ENCODE measurements at places on chromosomes 1 and 21.

DNA sequence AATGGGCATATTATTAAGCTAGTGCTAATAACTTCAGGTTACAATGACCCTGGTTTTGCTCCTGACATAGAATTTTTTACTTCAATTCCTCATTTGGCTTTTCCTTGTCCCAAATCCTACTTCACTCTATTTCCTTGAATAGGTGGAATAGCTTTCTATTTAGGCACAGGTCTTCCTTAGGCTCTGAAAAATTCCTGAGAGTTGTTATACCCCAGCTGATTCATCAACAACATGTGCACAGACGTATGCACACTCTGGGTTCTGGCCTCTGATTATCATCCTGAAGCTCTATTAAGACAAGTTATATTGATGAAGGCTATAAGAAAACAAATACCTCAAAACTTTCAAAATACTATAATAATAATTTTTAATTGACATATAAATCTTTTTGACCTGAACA, 172.4 kb downstream of the NTMT2 start:
- DNase-seq = no peak

- no peak for DNase-seq
Observed at GRCh38 chr1:34670982-34671381, 83.9 kb upstream of the GJB5 start.

- no peak for DNase-seq
Observed at GRCh38 chr1:147736883-147737282, 23.5 kb downstream of the GJA5 start.

GRCh38 chr1:225735252-225736149, 42.1 kb upstream of the SRP9 start:
- DNase-seq = peak; percentile 99

DNA sequence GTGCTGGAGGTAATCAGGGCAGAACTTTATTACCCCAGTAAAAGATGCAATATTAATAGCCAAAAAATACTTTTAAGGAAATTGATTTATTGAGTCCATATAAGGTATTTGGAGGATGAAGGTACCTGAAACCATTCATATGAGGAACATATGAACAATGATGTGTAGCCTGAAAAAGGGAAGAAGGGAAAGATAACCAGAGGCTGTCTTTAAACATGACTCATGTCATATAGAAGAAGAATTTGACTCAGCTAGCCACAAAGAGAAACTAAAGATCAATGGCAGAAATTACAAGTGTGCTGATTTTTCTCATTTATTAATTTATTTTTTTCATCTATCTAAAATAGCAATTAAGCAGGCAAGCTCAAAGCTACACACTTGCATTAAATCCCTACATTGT, 136.2 kb upstream of the DUSP10 start:
- DNase-seq = peak; percentile 50

- no peak for DNase-seq
Observed at GRCh38 chr21:39127506-39127905, 55.7 kb downstream of the PSMG1 start.

DNA sequence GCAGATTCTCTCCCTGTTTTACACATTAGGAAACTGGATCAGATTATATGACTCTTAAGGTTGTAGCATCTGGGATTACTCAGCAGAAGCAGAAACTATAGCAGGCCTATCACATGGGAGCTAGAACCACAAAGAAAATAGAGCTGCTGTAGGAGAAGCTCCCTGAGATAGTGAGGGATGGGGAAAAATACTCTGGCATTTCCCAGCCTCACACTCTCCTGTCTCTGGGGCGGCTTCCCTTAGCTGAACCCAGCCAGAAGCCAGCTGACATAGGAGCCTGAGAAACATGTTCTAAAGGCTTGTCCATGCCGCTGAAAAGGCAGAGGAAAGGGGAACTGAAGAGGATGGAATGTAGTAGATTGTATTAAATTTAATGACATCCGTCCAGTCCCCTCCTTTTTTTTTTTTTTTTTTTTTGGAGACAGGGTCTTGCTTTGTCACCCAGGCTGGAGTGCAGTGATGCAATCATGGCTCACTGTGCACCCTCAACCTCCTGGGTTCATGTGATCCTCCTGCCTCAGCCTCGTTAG, 76.8 kb upstream of the DNAJC6 start:
- DNase-seq = no peak

DNA sequence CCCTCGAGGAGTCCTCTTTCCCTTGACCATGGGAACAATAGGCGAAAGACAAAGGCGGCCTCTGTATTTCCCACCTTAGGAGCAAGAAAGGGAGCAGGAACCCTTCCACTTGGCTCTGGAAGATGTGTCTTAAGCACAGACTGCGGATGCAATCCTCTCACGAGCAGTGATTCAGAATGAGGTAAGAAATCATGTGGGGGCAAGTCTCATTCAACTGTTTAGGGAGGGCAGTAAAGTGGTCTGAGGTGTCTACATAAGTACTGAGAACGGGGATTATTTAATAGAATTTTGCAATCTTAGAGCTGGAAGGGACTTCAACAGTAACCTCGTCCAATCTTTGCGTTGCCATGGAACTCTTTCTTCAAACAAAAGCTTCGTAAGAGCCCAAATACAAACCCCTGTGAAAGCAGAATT, 1.6 kb upstream of the DYRK3 start:
- peak; percentile 97 for DNase-seq

Measured in epithelial cell of esophagus (primary cell).